ENCODE measurements at places on chromosomes 7 and 10.

GRCh38 chr10:86306628-86307278, 59.8 kb downstream of the GRID1 start:
- no peak for DNase-seq

GRCh38 chr7:89593125-89593524, 561.1 kb upstream of the STEAP1 start:
- no peak for DNase-seq

DNA sequence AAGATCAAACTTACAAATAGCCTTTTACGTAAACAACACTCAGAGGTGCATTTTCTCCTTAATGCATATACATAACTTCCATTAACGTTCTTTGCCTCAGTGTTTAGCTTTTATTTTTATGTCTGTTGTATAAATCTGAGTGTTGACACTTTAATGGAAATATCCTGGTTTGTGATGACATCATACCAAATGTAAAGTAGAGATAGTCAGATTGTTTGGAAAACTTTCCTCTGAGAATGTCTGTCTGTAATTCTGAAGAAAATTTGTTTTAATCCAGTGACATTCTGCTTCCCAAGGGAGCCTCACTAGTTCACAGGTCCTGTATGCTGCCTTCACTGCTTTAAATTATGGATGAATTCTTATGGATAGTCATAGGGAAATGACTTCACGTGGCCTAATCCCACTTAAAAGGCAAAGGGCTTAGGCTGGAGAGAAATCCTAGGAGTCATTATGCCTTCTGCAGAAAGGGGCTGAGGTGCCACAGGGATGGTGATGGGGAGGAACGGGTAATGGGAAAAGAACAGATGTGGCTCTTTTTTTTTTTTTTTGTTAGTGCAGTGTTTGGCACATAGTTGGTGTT, 93.2 kb downstream of the DNAJB9 start:
- DNase-seq, result no peak

- DNase-seq, result no peak
These were observed 30.9 kb downstream of the SMURF1 start for GRCh38 chr7:99112979-99113378.

DNA sequence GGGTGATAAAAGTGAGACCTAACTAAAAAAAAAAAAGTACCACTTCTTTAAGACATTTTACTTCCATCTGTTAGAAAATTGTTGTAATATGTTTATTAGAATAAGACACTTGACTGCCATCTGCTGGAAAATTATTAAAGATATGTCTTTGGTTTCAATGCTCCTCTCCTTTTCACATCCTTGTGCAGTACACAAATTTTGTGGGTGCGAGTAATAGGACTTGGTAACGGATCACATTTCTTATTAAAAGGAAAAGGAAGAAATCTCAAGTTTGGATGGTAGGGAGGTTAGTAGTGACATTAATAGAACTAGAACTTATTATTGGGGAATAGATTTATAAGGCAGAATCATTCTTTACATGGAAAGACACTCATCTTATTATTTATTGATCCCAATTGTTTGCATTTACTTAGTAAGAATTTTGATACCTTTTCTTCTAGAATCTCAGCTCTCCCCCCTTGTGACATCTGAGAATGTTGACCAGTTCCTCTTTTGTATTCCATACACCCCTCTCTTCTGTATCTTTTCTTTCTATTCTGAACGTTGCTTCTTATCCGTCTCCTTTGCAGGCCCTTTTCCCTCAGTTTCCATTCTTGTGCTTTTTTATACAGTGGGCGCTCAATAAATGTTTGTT, 43.0 kb upstream of the RPA3 start:
- peak; percentile 65 for DNase-seq

GRCh38 chr10:95423164-95424005, 132.6 kb upstream of the PDLIM1 start:
- DNase-seq, result no peak

DNA sequence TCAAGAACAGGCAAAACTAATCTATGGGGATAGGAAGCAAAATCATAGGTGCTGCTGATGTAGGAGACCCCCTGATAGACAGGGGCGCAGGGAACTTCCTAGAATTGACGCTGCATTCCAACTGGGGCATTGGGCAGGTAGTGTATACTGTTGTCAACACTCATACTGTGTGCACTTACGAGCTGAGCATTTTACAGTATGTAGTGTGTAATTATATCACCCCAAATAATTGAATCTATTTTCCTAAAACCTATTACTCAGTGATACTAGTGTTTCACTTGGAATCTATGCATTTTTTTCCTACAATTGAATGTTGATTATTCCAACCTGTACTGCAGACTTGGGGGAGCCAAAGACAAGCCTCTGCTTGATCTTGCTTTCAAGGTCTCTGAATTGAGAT, 207.0 kb upstream of the PRKCQ start:
- DNase-seq, result no peak

- DNase-seq, result no peak
These were observed 1250.9 kb downstream of the TYW1 start for GRCh38 chr7:68247571-68247970.

DNA sequence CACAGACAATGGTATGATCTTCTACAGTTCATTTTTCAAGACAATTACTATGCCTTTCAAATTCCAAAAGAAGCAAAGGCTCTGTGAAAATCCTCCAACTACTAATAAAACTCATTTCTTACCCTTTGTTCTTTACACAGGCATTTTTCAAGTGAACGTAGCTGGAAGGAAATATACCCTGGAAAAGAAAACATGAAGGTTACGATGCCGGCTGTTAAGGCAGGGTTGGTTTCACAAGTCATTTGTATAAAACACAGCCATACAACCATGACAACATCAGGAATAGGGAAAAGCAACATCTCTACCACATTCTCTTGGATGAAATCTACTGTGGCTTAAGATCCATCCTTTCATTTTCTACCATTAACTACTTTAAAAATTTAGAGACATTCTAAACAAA, 207.9 kb downstream of the DOCK4 start:
- DNase-seq, result no peak

GRCh38 chr10:68550747-68551411, 9.3 kb upstream of the TET1 start:
- peak; percentile 12 for DNase-seq

DNA sequence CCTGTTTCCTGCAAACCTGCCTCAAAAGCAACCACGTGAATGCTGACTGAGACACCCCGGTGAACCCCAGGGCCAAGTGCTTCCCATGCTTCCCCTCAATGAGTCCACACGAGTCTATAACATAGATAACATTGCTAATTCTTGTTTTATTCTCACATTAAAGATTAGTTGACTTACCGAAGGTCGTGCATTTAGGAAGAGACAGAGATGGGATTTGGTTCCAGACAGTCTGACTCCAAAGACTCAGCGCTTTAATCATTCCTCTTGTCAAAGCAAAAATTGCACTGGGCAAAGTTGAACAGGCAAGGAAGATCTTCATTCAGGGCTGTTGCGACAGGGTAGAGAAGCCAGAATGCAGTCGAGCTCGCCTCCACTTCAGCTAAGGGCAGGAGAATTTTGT, 435.6 kb upstream of the C7orf33 start:
- no peak for DNase-seq

DNA sequence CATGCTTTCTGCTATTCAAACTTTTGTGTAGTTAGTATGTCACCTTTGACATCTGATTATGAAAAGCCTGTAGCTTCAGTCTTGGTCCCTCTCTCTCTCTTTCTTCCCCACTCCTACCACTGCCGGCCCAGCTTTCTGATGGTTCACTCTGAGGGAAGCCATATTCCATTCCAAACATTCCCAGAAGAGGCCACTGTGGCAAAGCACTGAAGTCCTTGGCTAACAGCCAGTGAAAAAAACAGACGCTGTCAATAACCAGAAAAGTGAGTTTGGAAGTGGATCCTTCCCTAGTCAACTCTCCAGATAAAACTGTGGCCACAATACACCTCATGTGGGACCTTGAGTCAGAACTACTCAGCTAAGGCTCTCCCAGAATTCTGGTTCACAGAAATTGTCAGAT, 950.7 kb upstream of the PHF14 start:
- no peak for DNase-seq

All from CD4-positive, alpha-beta T cell treated with Interleukin-1 beta for 1 hour (primary cell).